ENCODE measurements at places on chromosomes 4 and X.
A peak's percentile ranks its signal among the peaks of the same experiment; 100 is the strongest.

DNA sequence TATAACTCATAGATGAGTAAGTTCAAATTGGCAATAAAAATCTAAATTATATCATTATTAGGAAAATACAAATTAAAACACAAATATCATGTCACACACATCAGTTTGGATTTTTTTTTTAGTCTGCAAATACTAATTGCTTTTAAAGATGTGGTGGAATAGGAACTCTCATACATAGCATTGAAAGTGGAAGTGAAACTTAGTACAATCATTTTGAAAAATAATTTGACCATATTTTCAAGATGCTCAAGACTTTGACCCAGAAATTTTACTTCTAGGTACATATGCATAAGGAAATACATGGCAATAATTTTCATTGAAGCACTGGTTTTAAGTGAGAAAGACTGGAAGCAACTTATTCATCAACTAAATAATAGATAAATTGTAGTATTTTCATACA, 147.5 kb upstream of the SMIM31 start:
- no peak for DNase-seq

GRCh38 chrX:152895724-152896420, 2.0 kb upstream of the ZNF185 start:
- DNase-seq: no peak

DNA sequence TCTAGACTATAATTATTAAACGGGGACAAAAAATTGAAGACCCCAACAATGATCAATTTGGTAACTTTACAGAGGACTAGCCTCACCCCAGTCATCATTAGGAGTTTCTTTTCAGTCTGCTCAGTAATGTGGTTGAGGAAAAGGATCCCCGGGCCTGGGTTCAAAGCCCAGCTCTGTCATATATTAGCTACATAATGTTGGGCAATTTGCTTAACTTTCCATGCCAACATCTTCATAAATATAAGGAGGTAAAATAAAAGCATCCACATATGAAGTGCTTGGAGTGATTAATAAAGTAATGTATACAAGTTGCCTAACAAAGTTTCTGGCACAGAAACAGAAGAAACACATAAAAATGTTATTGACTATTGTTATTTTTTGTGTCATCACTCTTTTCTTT, 53.4 kb upstream of the ANTXR2 start:
- no peak for DNase-seq

GRCh38 chr4:13627178-13627605, 333 bp downstream of the BOD1L1 start:
- peak; percentile 38 for DNase-seq

DNA sequence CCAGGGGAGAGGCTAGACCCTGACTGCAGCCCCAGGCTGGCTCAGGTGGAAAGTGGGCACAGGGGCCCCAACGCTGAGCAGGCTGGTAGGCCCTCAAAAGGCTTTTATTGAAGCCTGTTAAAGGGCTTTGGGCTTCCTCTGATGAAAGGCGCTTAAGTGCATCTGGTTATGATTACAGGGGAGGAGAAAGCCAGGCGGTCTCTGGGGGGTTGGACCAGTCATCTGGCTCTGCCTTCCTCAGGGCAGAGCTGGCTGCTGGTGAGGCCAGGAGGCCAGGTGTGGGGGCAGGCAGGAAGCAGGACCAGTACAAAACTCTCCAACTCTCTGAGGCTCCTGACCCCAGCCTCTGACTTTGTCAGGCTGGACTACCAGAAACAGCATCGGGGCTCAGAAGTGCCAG, 68.8 kb upstream of the BCOR start:
- DNase-seq: no peak

- DNase-seq: no peak
Observed at GRCh38 chr4:148986951-148987350, 544.7 kb upstream of the NR3C2 start.

DNA sequence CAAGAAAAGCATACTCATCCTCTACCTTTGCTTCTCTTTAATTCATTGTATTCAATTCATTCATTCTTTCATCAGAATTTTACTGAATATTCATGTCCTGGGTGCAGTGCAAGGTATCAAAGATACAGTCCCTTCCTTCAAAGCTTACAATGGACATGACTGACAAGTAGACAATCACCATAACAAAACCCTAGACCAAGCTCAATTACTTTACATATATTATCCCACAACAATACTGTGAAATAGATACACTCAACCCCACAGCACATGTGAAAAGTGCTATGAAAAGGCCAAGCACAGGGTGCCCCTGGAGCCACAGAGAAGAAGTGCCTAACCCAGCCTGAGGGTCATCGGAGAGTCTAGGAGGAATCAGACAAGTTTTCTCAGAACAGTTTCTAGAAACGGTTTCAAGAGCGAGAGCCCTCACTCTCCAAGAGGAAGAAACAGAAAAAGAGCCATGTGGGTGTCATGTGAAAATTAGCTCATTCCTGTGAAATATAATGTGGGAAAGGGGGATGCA, 15.3 kb downstream of the AMBN start:
- DNase-seq: no peak

GRCh38 chr4:106258145-106259045, 57.6 kb downstream of the TBCK start:
- no peak for DNase-seq

DNA sequence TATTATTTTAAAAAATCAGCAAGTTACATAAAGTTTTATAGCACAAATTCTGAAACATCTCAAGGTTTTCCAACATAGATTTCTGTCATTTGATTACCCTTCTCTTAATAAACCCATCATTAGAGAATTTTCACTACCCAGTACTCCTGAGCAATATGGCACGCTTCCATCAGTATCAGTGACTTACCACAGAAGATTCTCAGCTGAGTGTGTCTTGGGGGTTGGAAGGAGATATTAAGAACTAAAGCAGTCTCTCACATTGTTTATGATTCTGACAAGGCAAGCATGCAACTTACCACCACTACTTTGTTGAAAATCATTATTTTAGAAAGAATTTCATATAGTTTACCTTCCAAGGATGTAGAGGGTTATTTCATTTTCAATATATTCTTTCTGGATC, 67.7 kb downstream of the INPP4B start:
- DNase-seq: no peak

DNA sequence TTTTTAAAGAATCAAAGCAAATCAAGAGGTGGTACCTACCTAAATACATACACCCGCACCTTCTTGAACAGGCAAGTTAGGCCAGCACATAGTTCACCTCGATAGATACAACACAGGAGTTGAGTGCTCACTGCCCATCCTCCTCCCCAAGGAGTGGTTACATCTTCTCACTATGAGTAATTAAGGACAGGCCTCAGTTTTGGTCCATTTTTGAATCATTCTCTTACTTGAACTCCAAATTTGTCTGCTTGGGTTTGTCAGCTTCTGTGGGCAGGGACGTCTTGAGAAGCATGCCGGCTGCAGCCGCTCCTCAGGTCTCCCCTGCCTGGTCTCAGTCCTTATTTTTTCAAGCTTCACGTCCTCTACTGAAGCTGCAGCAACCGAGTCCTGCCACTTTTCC, 190.6 kb upstream of the RBPJ start:
- peak; percentile 23 for DNase-seq

- no peak for DNase-seq
Observed at GRCh38 chrX:41209853-41210252, 124.1 kb upstream of the DDX3X start.

DNA sequence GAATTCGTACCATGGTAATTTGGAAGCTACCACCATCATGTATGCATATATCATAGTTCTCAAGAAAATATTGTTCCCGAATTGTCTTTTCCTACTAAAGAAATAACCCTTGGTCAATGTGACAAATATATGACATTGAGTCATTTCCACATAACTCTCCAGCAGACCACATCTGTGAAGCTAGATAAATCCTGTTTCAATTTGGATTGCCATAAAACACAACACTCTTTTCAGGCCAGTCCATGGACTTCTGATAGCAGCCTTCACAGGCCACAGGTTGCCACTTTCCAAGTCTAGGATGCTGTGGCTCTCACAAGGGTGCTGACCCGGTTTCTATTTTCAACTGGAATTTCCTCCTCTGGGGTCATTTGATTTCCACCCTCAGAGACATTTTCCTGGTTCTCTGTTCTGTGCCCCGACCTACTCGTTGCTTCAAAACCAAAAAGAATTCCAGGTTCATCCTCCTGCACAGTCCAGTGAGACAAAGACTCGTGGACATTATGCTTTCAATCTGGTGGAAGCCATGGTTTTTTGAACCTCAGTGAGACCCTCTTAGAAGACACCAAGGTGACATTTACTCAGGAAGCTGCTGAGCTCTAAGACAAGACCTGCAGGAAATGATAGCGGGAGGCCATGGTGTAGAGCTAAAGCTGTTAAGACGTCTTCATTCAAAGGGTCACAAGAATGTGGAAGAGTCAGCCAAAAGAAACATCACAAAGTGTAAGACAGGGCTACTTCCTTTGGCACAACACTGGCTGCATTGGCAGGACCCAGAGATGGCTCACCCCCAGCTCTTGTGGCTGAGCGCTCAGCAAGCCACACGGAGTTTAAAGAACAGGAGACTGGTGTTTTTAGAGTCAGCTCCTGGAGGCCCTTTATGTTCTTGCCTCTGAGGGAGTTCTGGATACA, 119.8 kb downstream of the AMELX start:
- DNase-seq: no peak

GRCh38 chr4:33064238-33064637, 2344.1 kb downstream of the PCDH7 start:
- DNase-seq: no peak

- DNase-seq: no peak
Observed at GRCh38 chr4:113349430-113349829, 300.0 kb downstream of the ANK2 start.
